Fibroblast of gingiva (primary cell): ENCODE measurements at places on chromosomes 2 and 18.

DNA sequence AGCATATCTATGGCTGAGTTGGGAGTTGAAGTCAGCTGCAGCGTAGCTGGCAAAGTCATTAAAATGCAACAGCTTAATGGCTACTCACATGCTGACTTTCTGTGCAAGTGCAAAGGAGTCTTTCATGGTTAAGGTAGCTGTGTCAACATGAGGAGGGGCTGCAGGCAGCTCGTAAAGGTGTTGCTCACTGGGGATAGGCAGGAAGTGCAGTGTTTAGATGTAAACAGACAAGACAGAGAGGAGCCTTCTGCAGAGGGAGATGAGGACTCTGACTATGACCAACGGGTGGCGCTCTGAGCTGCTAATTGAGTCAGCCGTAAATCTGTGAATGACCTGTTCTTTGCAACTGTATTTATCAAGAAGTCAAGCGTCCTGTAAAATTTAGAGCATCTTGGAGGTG, 22.3 kb upstream of the CAVIN2 start:
- peak; percentile 24 for DNase-seq

GRCh38 chr2:95159690-95160449, at the start of gene ZNF514:
TSS of gene ZNF514 (minus strand) at chr2:95159848. CDS start at chr2:95153253, 6,595 bp downstream.
- peak; percentile 78 for DNase-seq

GRCh38 chr2:60410456-60411146, 142.9 kb downstream of the BCL11A start:
- DNase-seq: no peak

GRCh38 chr18:27314996-27315395, 129.9 kb upstream of the CHST9 start:
- DNase-seq: peak; percentile 30

- no peak for DNase-seq
These were observed 16.3 kb downstream of the CNDP2 start for GRCh38 chr18:74512321-74513053.

- DNase-seq: peak; percentile 18
These were observed 300.0 kb downstream of the PDE11A start for GRCh38 chr2:177772529-177772928.

- DNase-seq: no peak
These were observed 42.1 kb downstream of the RRM2 start for GRCh38 chr2:10164601-10165000.

- DNase-seq: no peak
These were observed 3.5 kb downstream of the ADCYAP1 start for GRCh38 chr18:907885-908757.

DNA sequence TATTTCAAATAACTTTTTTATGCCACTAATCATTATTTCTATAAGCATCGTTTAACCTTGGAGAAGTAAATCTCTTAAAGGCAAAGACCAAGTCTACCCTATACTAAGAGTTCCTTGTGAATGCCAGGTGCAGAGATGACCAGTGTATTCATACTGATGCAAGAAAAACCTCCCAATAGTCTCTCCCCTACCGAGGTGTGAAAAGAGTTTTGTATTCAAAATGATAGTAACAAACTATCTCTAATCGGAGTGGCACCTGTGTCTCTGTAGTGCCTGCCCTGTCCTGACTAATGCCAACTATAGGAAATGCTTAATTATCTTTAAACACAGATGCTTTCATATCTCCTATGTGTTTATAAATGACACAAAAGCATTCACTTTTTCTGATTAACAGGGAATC, 798.5 kb downstream of the TRIB2 start:
- no peak for DNase-seq

DNA sequence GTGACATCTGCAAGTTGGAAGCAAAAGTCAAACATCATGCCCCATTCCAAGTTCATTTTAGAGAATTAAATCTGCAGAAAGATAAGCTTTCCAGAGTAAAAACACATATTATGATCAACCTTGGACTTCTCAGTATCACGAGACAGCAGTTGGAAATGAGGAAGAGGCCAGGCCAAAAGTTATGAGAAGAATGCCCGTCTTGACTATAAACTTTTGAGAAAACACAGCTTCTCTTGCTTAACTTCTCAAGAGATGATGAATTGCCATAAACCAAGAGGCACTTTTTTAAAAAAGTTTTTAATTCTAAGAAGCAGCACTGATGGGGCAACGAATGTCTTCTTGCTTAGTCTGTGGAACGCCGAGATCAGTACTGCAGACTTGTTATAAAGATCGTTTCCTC, 52.6 kb upstream of the NFU1 start:
- DNase-seq: no peak

GRCh38 chr2:122703676-122704075, 948.2 kb downstream of the TSN start:
- no peak for DNase-seq

DNA sequence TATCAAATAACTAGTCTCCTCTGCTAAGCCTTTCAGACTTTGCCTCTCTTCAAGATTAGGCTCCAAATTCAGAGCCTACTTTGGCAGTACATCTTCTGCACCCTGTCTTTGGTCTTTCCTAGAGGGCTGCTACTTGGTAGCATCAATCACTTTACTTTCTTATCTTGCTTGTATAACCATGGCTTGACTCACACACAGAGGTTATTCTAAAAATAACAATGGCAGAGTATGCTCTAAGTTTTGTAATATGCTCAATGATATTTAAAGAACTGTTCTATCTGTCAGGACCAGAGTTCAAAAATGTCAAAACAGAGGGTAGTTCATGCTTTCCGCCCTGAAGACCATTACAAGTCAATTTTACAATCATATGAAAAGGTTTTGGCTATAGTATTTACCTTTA, 27.7 kb downstream of the THOC1 start:
- DNase-seq: no peak

DNA sequence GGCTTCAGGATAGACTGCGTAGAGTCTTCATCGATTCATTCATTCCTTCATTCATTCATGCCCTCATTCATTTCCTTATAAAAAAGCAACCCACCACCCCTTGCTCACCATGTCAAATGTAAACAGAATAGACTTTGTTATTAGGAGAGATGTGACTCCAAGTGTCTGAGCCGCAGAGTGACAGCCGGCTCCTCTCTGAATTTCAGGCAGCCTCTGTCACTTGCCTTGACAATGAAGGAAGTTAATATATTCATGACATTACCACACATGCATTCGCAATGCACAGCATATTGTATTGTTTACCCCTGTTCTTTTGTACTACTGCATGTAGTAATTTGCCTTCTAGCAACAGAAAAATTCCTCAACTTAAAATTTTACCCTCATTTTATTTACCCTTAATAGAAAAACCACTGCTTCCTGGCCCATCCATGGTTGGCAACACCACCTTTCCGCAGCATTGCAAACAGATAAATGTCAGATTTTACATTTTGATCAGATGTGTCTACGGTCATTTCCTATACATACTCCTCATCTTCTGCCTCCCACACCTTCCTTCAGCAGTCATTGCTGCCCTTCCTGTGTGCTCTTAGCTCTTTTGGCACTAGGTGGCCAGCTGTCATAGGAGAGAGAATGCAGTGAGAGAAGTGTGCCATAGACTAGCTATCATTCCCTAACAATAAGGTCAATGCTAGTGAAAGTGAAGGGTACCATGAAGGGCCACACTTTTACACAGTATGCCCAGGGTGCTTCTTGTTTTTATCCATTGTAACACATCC, 1090.8 kb downstream of the BCL11A start:
- DNase-seq: no peak

DNA sequence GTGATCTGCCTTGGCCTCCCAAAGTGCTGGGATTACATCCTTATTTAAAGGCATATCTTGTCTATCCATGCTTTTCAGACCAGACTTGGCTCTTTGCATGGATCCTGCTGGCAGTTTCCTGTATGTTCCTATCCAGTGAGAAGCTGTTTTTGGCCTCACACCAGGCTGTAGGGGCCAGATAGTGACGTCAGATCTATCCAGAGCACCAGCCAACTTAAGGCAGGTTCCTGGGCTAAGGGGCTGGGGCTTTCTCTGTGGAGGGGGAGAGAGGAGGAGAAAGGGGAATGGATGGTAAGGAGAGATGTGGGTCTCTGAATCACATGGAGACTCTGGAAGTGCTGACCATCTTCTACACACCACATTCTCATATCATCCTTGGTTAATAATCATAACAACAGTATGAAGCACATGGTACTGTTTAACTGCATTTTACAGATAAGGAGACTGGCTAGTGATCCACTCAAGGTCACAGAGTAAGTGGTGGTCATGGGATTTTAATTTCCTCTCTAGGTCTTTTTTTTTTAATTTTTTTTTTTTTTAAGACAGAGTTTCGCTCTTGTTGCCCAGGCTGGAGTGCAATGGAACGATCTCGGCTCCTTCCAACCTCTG, 2.0 kb upstream of the FAM117B start:
- DNase-seq: peak; percentile 4

DNA sequence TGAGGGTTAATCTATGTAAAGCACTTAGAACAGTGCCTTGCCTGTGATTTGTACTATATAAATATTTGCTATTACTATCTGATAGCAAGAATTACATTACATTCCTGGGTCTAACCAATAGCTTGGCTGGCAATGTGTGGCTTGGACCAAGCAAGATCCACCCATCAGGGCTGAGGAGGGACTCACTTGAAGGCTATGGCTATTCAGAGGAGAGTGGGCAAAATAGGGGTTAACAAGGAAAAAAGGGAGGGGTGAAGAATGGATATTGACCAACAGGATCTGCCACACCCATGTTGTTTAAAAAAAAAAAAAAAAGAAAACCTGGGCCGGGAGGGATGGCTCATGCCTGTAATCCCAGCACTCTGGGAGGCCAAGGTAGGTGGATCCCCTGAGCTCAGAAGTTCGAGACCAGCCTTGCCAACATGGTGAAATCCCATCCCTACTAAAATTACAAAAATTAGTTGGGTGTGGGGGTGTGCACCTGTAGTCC, 20.0 kb upstream of the TMBIM1 start:
- no peak for DNase-seq

GRCh38 chr2:240353944-240354343, 81.5 kb upstream of the GPC1 start:
- no peak for DNase-seq
